Esophagus squamous epithelium (tissue), 5 donors: ENCODE measurements at places on chromosomes 12 and 14.

GRCh38 chr12:29026419-29026818 lies 122.7 kb upstream of the FAR2 start:
- DNase-seq, result no peak

DNA sequence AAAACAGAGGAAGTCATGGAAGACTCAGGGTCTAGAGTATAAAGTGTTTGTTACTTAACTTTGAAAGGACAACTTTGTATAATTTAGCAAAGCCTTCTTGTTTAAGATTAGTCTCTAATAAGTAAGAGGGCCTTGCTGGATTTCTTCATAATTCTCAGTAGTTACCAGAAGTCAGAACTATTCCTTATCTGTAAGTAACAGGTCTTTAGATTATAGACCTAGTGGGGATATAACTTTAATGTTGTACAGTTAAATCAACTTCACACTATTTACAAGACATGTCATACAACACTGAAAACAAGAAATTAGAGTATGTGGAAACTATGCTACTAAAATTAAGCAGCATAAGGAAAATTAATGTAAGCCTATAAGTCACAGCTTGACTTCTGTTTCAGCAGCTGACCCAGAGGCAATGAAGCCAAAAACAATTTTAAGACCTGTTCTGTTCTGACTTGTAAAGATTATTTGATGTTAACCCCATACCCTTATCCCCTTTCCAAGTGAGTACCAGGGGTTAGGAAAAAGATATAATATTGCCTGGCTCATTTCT lies 398.3 kb downstream of the RAD51B start:
- no peak for DNase-seq

DNA sequence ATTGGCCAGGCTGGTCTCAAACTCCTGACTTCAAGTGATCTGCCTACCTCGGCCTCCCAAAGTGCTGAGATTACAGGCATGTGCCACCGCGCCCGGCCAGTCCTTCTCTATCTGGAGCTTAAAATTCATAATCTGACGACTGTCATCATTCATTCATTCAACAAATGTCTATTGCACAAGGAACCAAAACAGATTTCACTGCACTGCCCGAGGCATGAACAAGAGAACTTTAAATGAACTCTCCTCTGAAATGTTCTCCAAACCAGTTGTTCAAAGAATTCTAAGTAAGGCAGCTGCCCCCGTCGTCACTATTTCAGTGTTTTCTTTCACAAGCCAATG lies 44.8 kb upstream of the METAP2 start:
- DNase-seq, result no peak

- no peak for DNase-seq
These were observed 147.0 kb downstream of the PTPRO start for GRCh38 chr12:15469356-15469755.

- no peak for DNase-seq
These were observed 179.2 kb upstream of the DCN start for GRCh38 chr12:91361864-91362263.
